ENCODE measurements at places on chromosomes 1 and 21.

- DNase-seq: no peak
Observed at GRCh38 chr1:245807306-245807705, 652.5 kb downstream of the KIF26B start.

- no peak for DNase-seq
Observed at GRCh38 chr1:34713443-34713842, 41.4 kb upstream of the GJB5 start.

- DNase-seq: no peak
Observed at GRCh38 chr1:226787071-226787470, 48.0 kb upstream of the ITPKB start.

GRCh38 chr1:49060766-49061165 lies 284.1 kb upstream of the BEND5 start:
- no peak for DNase-seq

DNA sequence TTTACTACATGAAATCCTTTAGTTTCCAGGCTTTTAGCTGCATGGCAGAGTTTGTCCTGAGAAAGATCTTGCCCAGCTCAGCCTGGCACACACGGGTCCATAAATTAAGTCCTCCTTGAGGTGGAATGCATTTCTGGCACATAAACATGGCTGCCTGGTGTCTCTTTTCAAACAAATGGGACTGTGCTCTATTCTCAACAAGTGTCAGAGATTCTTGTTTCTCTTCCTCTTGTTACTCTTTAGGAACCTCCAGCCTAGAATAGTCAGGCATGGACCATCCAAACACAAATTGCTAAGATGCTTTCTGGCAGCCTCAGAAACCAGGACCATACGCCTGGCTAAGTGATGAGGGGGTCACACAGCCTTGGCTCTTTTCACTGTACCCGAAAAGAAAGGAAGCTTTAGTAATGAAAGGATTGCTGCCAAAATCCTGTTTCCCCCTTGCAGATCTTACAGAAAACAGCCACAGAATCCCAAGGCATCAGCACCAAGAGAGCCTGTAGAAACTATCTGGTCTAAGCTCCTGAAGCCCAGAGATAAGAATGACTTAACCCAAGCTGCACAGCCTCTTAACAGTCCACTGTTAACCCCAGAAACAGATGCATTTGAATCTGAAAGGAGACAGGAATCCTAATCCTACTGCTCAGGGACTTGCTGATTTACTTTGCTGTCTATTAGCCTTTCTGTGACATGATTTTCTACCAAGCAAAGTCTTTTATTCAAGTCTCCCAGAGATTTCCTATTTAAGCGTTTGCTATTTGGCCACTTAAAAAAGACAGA lies 31.9 kb upstream of the NRDC start:
- DNase-seq: no peak

- no peak for DNase-seq
Observed at GRCh38 chr1:88610687-88611086, 73.4 kb upstream of the PKN2 start.

DNA sequence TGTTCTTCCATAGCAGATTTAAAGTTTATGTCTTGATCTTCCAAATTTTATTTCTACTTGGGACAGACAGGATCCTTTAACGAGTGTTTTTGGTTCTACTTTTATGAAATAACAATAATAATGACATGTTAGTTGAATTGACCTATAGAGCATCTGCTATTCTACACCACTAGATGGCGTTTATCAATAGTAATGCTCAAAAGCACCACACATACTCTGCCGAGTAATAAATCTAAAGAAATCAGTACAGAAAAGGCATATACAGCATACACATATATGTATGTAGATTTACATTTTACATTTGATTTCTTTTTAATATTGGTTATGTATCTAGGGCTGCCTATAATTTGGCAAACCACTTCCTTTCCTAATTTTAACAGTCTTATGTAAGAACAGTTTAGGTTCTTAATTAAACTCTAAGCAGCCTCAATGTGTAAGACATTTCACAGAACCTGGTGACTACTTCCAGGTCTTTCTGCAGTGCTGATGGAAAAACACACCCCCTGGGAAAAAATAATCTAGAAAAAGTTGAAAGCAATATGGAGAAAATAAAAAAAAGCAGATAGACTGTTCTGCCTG lies 5.9 kb upstream of the SIPA1L2 start:
- DNase-seq: no peak

DNA sequence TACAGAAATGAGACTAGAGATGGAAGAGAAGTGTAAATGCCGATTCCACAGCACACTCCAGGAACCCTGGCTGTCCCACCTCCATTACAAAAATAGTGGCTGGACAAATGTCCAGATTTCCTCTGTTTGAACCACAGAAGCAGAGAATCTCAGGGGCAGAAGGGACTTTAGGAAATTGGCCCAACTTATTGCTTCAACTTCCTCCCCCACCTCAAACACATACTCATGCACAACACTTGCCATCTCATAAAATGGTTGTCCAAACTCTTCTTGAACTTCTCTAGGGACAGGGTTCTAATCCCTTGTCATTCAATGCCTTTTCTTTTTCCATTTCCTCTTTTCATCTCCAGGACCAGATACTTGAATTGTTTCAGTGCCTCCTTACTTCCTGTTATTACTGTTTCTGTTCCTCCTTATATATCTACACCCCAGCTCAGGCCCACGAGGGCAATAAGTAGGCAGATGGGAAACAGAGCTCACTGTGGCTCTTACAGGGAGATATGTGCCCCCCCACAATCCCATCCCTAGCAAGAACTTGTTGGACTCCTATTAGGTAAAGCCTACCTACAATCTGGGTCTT lies 8.5 kb upstream of the B4GALT3 start:
- no peak for DNase-seq

GRCh38 chr1:53115403-53116306 lies 26.8 kb downstream of the SLC1A7 start:
- peak; percentile 85 for DNase-seq

DNA sequence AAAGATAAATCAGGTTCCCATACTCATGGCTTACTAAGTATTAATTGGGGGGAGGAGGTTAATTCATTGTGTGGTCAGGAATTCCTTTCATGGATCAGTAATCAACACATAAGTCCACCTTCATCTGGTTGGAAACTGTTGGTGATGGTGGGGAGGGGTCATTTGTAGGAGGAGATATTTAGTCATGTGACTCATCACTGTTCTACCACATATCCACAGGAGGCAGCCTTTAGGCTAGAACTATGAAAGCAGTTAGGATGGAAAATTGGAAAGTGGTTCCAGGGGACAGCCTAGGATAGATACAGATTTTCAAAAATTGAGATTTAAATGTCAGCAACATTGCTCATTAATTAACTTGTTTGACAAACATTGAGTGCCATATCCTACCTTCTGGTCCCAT lies 122.8 kb upstream of the PAXBP1 start:
- DNase-seq: no peak

DNA sequence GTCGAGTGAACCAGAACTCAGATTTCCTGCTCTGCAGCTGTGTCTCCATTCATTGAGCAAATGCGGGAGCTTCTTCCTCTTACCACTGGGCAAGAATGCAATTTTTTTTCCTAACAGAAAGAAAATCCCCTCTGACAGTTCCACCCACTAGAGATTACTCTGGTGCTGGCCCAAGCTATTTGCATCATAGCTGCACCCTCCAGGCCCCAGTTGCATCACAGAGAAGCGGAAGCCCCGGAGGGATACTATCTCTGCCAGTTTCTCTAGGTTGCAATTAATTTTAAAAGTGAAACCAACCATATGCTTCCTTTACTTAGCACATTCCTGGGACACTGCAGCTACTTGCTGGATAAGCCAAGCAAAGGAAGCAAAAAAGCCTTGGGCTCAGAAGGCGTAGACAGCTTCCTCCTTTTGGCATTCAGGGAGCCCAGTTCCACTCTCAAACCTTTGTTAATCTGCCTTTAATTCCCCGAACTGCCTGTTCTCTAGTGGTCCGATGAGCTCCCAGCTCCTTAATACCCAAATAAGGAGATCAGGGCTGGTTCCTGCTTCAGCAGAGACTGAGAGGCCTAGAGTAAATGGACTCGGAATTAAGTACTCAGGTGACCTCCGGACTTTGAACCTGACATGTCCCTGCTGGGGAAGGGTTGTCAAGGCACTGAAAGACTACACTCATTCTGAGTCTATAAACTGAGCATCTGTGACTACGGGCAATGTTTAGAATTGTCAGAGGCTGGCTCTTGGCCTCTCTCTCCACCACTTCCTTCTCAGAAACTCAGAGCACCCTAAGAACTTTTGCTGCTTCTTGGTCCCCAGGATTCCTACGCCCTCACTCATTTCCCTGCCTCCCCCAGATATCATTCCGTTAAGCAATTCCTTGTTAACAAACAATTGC lies 72.5 kb upstream of the TNFSF18 start:
- peak; percentile 54 for DNase-seq

DNA sequence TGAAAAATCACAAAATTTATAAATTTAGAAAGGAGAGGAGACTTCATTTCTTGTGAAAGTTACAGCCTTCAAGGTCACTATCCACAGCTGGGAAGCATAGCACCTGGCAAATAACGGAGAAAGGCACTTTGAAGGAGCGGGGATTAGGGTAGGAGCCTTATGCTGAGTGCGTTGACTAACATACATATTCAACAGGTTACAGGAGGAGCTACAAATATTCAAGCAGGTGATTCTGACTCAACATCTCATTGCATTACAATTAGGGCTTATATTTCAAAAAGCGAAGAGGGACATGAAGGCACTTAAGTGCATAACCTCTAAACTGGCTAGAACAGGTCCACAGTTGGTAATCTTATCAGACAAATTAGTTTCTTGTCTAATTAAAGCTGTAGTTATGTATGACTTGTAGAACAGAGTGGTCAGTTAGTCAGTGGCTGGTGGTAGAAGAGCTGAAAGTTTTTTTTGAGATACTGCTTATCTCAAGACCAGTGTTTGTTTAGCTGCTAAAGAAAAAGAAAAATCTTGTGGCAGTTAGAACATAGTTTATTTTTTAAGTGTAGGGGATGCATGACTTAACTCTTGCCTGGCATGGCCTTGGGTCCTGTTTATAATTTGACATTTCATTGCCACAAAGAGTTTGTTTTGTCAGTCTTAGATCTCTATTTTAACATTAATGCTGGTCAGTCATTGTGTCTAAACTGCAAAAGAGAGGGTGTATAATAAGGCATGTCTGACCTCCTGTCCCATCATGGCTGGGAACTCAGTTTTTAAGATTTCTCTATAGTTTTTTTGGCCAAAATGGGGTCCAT lies 311.5 kb downstream of the DUSP10 start:
- DNase-seq: no peak

GRCh38 chr1:159171254-159171687 lies at the start of gene CADM3:
Gene CADM3 (plus strand): TSS chr1:159171615. CDS start chr1:159171766, 151 bp downstream.
- DNase-seq: peak; percentile 83

DNA sequence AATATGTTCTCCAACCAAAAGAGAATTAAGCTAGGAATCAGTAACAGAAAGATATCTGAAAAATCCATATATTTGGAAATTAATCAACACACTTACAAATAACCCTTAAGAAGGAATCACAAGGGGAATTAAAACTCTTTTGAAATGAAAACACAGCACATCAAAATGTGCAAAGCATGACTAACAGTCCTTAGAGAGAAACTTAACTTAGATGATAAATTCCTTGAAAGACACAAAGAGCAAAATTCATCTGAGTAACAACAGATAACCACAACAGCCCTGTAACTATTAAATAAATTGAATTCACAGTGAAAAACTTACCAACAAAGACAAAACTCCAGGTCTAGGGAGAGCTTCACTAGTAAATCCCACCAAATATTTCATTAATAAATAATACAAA lies 283.8 kb downstream of the SDCCAG8 start:
- no peak for DNase-seq

DNA sequence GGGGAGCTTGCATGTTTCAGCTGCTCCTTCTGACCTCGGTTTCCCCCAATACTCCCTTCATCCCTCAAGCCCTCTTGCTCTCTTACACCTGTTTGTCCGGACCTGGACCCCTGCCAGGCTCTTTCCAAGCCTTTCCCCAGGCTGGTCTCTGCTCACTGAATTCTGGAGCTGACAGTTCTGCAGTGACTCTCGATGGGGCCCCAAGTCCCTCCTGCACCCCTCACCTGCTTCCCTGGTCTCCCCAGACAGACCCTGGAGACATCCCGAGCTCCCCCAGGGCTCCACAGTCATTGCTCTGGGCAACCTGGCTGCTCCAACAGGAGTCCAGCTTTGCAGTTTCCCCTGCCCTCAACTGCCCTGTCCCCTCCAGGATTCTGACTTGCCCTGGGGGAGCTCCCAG lies 198.6 kb downstream of the GRIK3 start:
- no peak for DNase-seq

DNA sequence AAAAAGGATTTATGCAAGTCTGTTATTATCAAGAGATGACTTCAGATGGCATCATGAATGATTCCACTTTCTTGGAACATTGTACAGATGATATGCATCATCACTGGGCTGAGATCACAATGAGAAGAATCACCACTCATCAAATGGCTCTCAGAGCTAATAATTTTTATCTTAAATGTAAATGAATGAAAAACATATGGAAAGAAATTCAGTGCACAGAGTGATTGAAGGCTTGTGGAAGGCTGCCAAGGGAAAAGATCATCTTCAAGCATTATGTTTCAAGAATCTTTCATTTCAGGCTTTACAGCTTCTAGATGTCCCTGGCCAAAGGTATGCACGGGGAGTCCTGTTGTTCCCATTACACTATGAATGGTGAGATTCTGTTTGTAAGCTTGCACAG lies 955.7 kb downstream of the TTLL7 start:
- no peak for DNase-seq

GRCh38 chr1:68347415-68347814 lies 102.3 kb downstream of the RPE65 start:
- no peak for DNase-seq

DNA sequence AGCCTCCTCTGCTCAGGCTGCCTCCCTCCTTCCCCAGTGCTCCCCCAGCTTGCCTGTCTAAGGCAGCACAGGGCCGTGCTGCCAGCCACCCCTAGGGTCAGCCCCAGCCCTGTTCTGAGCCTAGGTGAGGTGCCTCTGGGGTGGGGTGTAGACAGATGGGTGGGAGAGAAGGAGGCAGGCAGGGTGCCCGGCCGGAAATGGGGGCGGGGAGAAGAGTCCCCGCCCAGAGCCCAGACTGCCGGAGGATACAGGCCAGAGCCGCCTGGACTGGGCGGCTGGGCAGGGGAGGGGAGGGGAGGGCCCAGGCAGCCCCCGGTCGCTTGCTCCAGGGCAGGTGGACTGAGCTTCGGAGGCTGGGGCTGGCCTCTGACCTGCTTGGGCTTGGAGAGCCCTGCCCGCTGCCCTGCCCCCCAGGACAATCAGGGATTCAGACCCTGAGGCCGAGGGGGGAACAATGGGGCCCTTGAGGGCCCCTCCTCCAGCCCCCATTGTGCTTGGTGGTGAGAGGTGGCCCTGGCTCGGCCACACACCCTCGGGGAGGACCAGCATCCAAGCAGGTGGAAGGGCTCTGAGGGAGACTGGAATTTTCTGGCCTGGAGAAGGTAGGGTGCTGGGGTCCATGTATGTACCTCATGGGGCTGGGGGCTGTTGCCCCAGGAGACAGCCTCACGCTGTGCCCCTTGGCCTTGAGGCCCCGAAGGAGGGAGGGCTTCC lies at the start of gene GJC2:
Gene GJC2, plus strand, starts transcription at position 525 of the 714 bp plus-strand sequence. CDS start 7,829 bp downstream, outside the sequence.
- peak; percentile 75 for DNase-seq

DNA sequence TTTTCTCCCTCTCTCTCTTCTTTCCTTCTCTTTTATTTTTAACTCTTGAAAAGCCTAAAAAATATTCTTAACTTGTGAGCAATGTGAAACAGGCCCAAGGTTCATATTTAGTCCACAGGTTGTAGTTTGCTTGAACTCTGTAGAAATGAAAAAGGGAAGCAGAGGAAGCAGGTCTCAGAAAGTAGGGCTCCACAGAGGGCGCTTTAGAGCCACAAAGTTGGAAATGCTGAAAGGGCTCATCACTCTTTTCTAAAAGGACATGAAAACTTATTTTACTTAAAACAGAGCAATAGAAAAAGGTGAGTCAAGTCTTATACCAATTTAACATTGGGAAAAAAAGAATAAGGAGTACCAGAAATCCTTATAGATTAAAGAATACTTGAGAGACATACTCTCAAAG lies 247.0 kb downstream of the USP25 start:
- DNase-seq: no peak
